NCI-H1436 (cell line): ENCODE measurements at places on chromosomes 12 and 14.
A peak's percentile ranks its signal among the peaks of the same experiment; 100 is the strongest.

DNA sequence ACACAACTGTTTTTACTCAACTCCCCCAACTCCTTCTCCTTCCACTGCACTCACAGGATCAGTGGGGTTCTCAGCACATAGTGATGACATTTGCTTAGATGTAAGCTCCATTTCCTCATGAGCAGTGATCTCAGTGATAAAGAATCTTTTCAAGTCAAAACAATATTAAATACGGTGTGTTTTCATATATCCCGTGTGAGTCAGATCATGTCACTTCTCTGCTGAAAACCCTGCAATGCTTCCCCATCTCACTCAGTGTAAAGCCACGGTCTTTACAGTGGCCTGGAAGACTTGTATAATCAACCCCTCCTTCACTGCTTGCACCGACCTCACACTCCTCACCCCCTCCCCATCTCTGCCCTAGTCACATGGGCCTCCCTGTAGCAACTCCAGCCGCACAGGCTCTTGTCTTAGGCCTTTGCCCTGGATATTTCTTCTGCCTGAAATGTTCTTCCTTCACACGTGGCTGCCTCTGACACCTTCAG lies 149.7 kb upstream of the ARHGAP5 start:
- DNase-seq, result no peak

DNA sequence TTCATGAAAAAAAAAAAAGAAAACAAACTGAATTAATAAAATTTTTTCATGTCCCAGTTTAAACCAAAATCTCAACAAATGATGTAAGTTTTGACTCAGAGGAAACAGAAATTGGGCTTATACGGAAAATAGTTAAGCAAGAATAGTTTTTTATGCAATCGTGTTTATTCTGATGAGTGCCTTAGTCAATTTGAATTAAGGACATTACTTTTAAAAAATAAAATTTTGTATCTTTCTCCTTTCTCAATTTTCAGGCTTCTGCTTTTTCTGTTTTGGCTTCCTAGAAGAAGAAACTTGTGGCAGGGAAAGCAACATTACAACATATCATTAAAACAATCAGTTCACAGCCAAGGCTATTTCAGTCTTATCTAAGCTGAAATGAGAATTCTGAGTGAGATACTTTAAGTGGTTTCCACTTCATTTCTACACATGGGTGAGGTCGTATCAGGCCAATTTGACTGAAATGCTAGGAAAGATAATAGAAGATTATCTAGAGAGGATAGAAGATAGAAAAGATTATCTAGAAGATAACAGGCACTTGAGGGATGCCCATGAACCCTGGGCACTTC lies 52.4 kb downstream of the BCL2L14 start:
- no peak for DNase-seq

DNA sequence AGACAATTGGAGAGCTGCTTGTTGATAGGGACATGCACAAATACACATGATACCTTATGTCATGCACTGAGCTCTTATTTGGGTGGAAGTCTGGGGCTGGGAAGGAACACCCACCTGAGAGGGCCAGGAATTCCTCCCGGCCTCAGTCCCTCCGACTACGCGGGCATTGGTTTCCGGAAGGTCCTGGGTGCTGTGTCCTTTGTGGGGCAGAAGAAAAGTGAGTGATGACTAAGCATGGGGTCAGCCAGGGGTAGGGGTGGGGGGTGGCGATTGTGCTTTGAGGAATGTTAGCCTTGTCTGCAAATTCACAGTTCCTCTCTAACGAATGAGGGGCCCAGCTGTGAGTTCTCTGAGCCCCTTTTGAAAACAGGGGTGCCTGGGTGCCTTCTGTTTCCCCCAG lies 798 bp downstream of the CELA1 start:
- no peak for DNase-seq

DNA sequence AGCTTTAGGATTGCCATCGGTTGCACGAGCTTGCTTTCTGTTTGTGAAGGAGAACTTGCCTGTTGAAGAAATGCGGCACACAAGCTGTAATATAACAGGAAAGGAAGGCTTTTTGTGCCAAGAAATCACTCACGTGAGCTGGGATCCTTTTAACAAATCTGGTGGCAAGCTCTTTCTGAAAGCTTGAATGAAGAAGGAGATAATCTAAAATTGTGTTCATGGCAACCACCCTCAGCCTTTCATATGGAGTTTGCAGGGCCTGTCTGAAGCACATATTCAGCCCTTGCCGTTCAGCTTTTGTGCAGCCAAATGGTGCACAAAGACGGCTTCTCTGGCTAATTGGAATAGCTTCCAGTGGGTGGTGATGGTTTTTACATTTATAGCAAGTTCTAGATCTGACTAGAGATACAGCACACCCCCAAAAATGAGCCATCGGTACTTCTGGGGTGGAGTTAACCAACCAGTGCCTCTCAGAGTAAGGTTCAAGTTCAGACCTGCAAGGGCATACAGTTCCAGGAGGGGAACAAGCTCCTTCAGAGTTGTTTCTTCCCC lies 107.4 kb downstream of the AEBP2 start:
- no peak for DNase-seq

- DNase-seq, result no peak
Measured at GRCh38 chr14:30607156-30607780, 14.9 kb upstream of the SCFD1 start.

GRCh38 chr12:43444940-43445564 lies 107.0 kb downstream of the ADAMTS20 start:
- peak; percentile 28 for DNase-seq

GRCh38 chr12:1102791-1103450 lies 111.9 kb downstream of the ERC1 start:
- DNase-seq, result no peak

DNA sequence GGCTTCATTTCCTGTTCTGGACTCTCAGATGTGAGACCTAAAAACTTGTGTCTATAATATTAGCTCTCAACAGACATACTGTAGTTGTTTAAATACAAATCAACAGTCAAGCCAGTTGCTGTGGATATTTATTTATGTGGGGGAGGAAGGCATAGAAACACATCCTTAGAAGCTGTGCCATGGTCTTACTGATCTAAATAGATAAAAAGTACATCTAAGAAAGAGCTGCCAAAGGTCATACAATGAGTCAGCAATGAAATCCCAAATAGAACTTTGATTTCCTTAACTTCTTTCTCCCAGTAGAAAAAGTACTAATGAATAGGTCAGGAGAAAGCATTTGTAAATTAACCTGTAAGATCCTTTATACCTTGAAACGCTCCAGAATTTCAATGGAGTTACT lies 185.1 kb downstream of the AKAP6 start:
- no peak for DNase-seq
